ENCODE measurements at places on chromosomes 1 and 21.

- DNase-seq, result no peak
Measured at GRCh38 chr1:27445177-27445936, 44.6 kb downstream of the WASF2 start.

DNA sequence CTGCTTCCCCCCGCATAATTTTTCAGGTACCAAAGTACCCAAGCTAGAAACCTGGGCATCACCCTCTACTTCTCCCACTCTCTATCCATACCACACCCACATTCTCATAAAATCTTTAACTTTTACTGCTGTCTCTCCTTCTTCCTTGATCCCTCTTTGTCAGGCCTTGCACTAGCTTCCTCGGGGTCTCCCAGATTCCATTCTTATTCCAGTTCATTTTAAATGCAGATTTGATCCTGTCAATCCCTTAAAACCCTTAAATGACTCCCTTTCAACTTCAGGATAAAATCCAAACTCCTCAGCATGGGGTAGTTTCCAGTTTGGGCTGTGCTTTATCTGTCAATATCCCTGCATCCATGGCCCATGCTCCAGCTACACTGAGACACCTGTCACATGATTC, 343.5 kb downstream of the PBX1 start:
- DNase-seq, result no peak

DNA sequence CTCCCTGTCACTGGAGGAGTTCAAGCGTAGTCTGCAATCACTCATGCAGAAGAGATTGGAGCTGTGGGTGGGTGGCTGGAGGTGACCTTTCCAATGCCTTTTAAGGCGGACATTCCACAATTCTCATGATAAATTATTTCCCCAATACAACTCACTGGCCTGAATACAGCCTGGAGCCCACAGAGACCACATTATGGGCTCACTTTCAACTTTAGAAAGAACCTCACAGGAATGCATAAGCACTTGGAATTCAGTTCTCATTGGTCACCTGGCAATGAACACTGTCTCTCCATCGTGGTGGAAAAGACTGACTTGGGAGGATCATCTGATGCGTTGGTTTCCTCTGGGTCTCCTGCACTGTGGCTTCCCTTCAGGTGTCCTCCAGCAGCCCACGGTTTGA, 151.8 kb upstream of the KCND3 start:
- DNase-seq, result no peak

DNA sequence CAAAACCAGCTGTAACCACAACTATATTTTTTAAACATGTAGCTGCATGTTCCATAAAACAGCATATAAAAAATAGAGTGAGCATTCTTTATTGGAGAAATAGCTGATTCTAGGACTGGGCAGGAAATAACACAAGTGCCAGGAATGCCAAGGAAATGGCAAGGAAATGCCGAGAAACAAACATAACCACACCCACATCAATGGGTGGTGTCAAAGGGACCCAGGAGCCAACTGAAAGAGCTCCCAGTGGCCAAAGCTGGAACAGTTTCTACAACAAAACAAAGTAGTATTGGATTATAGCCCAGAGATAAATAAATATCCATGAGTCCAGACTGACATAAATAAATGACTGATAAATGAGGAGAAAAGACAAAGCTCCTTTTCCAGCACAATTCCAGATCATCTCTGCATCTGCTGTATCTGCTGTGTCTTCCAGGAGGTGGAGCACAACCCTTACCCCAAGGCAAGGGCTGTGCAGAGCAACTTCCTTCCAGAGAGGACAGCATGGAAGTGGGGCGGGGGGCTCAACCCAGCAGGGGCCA, 28.1 kb downstream of the ADARB1 start:
- no peak for DNase-seq

DNA sequence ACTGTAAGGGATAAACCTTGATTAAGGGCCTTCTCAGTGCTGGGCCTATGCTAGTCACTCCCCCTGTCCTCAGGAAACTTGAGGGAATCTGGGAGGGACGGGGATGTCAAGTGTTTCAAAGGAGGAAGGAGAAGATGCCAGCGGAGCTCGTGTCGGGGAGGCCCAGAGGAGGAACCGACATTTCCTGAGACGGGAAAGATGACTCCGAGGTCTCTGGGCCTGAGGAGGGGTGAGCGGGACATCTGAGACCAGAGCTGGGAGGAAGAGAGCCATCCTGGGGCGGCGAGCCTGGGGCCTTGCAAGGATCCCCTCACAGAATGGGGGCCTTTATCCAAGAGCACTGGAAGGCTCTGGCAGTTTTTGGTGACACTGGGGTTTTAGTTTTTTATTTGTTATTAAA, 10.4 kb downstream of the SLC66A1 start:
- DNase-seq, result no peak

DNA sequence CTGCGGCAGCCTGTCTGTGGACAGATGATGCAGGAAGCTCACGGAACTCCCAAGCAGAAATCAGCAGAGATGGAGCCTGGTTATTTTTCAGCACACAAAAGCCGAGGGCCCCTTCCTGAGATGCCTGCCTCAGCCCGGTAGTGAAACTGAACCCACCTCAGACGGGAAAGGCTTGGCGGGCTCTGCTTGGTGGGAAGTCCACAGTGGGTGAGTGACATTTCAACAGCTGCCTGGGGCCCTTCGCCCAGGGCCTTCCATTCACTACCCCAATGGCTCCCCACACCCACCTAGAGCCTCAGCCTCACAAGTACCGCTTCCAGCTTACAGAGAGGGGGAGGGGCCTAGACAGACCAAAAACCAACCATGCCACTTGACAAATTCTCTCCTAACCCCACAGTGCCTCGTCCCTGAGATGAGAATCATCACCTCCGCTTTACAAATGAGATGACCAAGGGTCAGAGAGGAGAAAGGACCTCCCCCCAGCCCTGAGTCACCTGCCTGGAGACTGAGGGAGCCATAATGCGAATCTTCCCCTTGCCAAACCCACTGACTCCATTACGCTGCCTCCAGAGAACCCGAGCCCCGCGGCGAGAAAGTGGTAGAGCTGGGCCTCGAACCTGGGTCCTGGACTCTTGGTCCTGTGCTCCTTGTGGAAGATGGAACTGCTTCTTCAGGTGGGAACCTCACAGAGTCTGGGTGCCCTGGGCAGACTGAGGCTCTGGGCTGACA, 3.4 kb upstream of the ECE1 start:
- DNase-seq, result no peak

DNA sequence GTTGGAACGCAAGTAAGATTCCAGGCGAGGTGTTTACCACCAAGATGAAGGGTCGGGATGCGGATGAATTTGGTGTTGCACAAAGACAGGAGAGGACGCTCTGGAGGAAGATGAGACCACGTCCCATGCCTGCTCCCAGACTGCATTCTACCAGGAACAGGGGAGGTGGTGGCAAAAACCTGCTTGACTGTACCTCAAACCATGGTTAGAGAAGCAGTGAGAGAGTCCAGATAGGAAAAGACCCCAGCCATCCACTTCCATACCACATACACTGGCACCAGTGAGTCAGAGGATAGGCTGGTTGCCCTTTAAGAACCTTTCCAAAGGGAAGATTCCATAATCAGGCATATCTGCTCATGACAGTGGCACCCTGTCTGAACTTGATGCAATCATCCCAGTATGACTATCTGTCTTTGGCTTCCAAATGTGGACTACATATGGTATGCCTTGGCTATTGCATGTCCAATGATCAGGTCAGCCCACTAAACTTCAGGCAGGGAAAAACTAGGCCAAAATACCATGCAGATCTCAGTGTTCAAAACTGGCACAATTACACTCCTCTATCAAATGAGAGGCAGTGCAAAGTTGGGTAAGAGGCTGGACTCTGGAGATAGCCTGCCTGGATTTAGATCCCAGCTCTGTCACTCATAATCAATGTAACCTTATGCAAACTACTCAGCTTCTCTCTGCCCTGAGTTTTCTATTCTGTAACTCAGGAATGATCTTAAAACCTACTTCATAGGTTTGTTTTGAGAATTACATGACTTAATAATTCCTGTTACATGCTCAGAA, 20.6 kb downstream of the NPR1 start:
- no peak for DNase-seq

GRCh38 chr1:54975356-54976108, 4.9 kb upstream of the TMEM61 start:
- no peak for DNase-seq
